Stromal cell of bone marrow (primary cell): ENCODE measurements at places on chromosomes 11 and 22.

DNA sequence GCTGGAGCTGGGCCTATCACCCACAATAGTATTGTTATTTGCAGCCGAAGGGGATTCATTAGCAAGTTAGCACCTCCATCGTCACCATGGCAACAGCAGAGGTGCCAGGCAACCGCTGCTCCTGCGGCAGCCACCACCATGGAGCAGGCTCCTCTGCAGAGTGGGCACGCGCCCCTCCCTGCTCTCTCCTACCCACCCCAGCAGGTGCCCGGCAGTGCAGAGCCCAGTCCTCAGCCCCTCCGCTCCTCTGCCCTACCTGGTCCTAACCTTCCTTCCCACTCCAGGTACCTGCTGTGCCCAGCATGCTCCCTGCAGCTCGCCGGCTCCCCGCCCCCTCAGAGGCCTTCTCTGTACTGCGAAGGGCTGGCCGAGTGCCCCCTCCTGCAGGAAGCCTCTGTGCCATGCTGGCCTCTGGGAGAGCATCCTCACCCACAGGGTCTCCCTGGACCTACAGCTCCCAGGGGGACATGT is 3.6 kb downstream of the DUSP8 start:
- DNase-seq, result no peak

- no peak for DNase-seq
Measured at GRCh38 chr22:31343235-31344191, 2.6 kb downstream of the PATZ1 start.

GRCh38 chr11:126594921-126595367 is 239.5 kb downstream of the ST3GAL4 start:
- DNase-seq, result no peak

GRCh38 chr11:70323806-70324205 is 53.3 kb downstream of the PPFIA1 start:
- DNase-seq, result peak; percentile 13

- DNase-seq, result no peak
Measured at GRCh38 chr11:124740277-124740882, 638 bp downstream of the NRGN start.

DNA sequence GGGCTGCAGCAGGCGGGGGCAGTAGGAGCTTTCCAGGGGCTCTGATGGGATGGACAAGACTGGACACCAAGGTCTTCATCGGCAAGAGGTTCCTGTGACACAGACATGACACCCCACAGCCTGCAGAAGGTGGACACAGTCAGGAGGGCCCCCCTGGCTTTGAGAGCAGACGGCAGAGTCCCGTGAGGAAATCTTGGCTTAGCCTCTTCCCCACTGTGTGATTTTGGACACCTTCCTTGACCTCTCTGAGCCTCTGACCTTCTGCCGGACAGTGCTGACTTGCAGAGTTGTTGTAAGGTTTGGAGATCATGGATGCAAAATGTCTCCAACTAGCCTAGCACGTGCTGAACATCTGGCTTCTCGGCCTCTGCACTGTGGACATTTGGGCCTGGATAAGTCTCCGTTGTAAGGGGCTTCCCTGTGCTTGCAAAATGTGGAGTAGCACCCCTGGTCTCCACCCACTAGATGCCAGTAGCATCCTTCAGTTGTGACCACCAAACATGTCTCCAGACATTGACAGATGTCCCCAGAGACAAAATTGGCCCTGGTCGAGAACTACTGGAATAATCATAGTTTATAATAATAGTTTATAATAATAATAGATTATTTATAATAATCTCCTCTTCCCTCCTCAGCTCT is 54.6 kb downstream of the MCM5 start:
- DNase-seq, result no peak

GRCh38 chr22:33873186-33873585 is 47.1 kb downstream of the LARGE1 start:
- DNase-seq, result no peak

GRCh38 chr11:66451663-66452062 is 13.0 kb upstream of the MRPL11 start:
- no peak for DNase-seq

DNA sequence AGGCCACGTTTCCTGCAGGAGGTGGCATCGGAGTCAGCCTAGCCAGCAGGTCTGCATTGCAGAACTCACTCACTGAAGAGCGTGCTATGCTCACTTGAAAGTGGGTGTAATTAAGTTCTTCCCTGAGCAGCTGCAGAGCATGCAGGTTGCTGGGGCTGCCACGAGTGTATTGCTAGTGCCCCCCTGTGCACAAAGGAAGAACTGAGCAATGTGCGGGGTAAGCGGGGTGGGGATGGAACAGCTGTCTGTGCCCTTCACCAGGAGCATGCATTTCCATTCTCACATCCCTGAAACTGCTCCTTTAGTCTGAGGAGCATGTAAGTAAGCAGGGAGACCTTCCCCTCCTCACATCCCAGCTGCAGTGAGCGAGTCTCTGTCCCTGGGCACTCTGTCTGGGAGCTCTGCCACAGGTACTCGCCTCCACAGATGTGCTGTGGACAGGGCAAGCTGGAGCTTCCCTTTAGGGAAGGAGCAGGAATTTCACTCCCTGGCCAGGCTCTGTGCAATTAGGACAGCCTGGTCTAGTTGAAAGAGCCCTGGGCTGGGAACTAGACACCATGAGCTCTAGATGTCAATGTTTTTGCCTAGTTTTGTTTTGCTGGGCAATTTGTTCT is 1031.8 kb downstream of the NTM start:
- no peak for DNase-seq

DNA sequence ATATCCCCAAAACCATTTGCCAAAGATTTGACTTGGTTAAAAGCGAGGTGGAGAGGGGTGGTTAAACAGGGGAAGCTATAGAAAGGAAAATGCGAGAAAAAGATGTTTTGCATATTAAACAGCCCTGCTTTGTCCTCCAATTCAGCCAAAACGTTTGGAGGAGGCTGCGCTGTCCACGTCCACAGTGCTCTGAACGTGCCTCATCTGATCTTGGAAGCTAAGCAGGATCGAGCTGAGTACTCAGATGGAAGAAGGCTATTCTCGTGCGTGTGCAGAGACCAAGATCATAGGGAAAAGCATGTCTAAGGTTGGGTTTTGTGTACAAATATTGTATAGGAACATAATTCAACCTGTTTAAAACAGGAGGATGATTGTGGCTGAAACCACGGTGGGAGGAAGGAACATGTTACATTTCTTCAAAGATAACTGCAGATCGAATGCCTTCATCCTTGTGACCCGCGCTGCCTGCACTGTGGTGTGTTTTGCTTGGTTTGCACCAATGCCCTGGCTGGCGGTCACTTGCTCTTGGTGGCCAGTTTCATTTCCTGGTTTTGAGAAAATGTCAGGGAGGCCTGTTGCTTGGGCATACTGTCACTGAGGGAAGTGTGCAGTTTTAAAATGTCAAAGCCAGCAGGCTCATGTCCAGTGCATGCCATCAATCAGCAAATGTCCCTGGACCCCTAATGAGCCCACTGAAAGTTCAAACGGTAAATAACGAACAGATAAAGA is 40.4 kb downstream of the FLI1 start:
- DNase-seq, result no peak

- no peak for DNase-seq
Measured at GRCh38 chr11:66071381-66071801, 1.3 kb downstream of the PACS1 start.

GRCh38 chr22:47565607-47566006 is 803.2 kb downstream of the TBC1D22A start:
- DNase-seq, result no peak

- no peak for DNase-seq
Measured at GRCh38 chr11:124761301-124762104, 587 bp downstream of the ESAM start.

- DNase-seq, result peak; percentile 1
Measured at GRCh38 chr11:43222215-43222614, 89.6 kb upstream of the API5 start.

DNA sequence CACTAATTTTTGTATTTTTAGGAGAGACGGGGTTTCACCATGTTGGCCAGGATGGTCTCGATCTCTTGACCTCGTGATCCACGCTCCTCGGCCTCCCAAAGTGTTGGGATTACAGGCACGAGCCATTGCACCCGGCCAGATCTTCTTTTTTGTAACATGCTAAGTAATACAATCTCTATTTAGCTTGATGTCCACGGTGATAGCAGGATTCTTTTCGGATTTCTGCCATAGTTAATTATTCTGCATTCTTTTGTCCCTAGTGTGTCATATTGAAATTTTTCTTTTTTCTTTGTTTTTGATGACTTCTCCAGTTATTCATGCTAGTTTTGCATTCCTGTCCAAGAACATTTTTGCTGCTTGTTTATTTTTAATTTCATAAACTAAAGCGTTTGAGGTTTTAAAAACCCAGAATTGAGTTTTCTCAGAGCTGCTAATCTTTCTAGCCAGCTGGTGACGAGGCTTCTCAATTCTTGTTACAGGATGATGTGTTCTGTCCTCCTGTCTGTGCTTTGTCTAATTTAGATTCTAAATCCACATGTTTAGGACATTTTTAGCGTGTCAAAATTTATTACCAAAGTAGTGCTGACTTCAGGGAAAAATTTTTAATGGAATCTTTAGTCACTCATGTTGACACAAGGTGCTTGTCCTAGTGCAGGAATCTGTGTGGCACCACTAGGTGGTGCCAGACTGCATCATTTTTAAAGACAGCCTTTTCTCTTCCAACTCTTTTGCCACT is 21.8 kb downstream of the NF2 start:
- peak; percentile 66 for DNase-seq

- DNase-seq, result no peak
Measured at GRCh38 chr11:23755769-23756168, 741.1 kb upstream of the LUZP2 start.

DNA sequence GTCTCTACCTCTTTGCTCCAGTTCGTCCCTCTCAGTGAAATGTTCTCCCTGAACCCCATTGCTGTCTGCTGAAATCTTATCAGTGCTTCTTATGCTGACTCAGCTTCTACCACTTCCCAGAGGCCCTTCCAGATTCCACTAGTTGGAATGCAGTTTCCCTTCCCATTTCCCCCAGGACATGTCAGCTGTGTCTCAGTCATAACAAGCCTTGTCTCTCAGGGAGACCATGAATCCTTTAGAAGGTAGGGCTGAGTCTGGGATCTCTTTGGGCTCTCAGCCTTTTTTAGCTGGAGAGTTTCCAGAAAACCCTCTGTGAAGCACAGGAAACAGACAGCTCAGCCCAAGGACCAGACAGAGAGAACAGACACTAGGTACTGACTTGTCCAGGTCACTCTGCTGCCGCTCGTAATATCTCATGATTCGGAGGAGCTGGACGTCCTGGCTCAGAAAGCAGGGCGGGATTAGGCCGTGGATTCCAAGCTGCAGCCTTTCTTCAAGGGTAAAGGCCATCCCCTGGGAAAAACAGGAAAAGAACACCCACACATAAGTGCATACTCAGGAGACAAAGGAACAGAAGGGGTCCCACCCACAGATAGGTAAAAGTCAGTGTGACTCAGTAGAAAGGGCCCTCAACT is 113.0 kb downstream of the ME3 start:
- DNase-seq, result peak; percentile 76

DNA sequence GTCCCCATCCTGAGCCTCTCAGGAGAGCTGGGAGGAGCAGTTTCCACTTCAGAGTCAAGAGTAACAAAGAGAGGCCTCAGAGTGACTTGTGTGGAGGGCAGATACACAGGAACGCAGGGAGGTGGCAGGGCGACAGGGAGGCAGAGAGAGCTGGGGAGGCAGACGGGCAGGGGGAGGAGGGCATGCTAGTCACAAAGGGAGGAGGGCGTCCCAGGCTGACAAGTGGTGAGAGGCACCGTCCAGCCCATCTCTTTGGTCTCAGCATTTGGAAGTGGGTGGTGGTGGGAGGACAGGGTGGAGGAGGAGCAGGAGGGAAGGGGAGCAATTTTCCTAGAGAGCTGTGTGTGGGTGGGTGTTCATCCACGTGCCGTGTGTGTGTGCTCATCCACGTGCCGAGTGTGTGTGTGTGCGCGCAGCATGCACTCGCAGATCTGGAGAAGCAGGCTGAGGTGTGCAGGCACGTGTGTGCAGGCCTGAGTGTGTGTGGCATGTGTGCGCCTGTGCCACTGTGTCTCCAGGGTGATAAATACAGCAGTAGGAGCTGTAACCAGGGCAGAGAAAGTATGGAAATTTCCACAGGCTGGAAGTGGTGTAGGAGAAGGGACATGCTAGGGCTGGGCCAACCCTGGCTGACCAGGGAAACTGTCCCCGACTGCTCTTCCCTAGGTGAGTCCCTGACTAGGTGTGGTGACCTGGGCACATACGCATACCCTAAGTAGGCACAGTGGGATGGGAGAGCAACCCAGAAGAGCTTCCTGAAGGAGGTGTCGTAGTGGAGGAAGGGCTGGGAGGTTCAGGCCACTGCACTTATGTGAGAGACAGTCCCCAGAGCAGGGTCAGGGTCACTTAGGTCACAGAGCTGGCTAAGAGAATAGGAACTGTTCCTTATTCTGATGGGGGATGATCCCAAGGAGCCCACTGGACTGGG is 7.3 kb upstream of the PDE2A start:
- DNase-seq, result no peak

- no peak for DNase-seq
Measured at GRCh38 chr11:17008099-17008498, 6.1 kb downstream of the PLEKHA7 start.

GRCh38 chr11:44749189-44749588 is 22.4 kb downstream of the TSPAN18 start:
- no peak for DNase-seq

- DNase-seq, result no peak
Measured at GRCh38 chr11:46480909-46481308, 89.3 kb upstream of the CHRM4 start.

DNA sequence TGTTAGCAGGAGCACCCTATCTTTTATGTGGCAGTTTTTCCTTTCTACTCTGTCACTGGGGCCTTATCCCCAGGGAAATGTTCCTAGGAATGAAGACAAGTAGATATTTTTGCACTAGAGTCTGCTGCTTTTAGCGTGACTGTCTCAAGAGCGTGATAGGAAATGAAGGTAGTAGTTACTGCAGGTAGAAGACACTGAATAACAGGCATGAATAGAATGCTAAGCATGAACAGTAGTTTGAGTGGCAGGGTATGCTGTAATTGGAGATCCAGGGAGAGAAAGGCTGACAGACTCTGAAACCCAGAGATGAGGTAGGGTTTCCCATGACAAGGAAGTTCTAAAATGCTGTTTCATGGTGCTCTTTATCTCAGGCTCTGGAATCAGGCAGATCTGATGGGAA is 475.1 kb downstream of the NELL1 start:
- no peak for DNase-seq
